ENCODE measurements at places on chromosomes 1 and 21. TPM values are rescaled to one million over a fixed set of nuclear protein-coding genes. Genes with fewer than 3 reads are reported as not detected.

- DNase-seq: no peak
Observed at GRCh38 chr1:162562470-162562828, 927 bp downstream of the UAP1 start.

GRCh38 chr1:43554444-43554992 is 23.8 kb downstream of the PTPRF start:
- no peak for DNase-seq

DNA sequence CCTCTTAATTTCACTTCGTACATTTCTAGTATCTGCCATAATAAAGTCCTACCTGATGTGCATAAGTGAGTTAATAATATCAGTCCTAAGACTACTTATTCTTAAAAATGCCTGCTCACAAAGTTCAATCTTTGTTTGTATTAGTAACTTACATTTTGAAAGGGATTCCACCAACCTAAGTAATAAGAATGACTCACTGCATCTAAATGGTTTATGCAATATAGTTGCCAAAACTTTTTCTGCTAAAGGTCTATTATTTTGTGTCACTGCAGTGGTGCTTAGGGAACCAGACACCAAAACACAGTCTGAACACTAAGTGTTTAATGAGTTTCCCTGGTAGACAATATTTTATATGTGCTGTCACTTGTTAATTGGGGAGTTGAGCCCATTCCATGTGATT is 1.8 kb downstream of the ZNF669 start:
- no peak for DNase-seq

BRDT gene
- total RNA-seq: not detected
